ENCODE measurements at places on chromosomes 12 and 14.

- no peaks in the 10 kb centered on the region for H3K27me3 ChIP-seq
- H3K4me1 ChIP-seq = no peaks in the 10 kb centered on the region
- H3K27ac ChIP-seq = no peak overlapping the region
- DNase-seq = no peak
- no peaks in the 10 kb centered on the region for H3K36me3 ChIP-seq
These were observed 110.7 kb downstream of the KIF26A start for GRCh38 chr14:104249089-104249488.

DNA sequence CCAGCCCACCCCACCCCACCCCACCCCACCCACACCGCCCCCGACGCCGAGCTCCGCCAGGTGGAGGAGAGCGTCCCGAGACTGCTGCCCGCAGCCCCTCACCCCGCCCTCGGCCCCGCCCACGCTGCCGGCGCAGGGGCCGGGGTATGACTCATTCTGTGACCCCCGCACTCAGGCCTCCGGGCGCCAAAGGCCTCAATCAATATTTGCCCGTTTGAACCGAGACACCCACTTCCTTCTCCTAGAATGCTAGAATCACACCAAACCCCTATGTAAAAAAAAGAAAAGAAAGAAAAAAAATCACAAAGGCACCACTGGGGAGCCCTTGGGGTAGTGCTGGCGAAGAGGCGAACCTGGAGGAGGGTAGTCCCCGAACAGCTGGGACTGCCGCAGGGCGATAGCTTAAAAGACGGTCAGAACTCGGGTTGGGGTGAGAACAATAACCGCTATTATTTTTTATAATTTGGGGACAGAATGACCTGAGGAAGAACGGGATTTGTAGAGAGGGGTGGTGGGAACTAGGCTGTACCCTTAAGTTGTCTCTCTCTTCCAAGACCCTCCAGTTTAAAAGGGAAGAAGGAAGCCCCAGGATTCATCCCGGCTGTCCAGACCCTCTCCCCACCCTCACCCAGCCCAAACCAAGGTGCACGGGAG is 894 bp downstream of the KRT8 start:
- no peak overlapping the region for H3K4me3 ChIP-seq
- no peaks in the 10 kb centered on the region for H3K36me3 ChIP-seq
- no peak overlapping the region for H3K27ac ChIP-seq
- DNase-seq = no peak

DNA sequence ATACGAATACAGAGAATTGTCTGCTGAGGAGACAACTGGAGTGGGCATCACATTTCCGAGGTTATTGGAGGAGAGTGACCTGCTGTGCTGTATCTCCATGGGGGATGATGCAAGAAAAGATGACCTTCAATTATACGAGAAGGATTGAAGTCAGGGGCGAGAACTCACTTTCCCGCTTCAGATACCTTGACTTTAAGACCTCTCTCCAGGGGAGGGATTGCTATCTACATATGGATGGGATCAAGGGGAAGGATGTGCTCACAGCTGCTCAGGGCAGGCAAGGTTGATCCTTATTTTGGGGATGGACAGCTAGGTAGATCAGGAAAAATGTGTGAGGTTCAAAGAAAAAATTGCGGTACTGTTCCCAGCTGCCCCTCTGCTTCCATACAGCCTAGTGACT is 24.4 kb downstream of the NEUROD4 start:
- H3K4me1 ChIP-seq = no peaks in the 10 kb centered on the region
- no peak for DNase-seq
- H3K27me3 ChIP-seq = peaks cover 24% of the 10 kb centered on the region
- H3K36me3 ChIP-seq = no peaks in the 10 kb centered on the region

GRCh38 chr12:115000038-115000437 is 316.1 kb upstream of the TBX3 start:
- H3K4me1 ChIP-seq = no peaks in the 10 kb centered on the region
- no peak overlapping the region for H3K4me3 ChIP-seq
- no peak overlapping the region for H3K27ac ChIP-seq
- H3K27me3 ChIP-seq = no peaks in the 10 kb centered on the region
- DNase-seq = no peak
- no peaks in the 10 kb centered on the region for H3K36me3 ChIP-seq

DNA sequence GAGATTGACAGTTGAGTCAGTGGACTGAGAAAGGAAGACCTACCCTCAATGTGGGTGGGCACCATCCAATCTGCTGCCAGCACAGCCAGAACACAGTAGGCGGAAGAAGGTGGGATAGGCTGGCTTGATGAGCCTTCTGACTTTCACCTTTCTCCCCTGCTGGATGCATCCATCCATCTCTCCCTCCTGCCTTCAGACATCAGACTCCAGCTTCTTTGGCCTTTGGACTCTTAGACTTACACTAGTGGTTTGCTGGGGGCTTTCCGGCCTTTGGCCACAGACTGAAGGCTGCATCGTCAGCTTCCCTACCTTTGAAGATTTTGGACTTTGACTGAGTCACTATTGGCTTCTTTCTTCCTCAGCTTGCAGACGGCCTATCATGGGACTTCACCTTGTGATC is 456.5 kb upstream of the MIS18BP1 start:
- no peak overlapping the region for H3K4me3 ChIP-seq
- no peak overlapping the region for H3K27ac ChIP-seq
- no peaks in the 10 kb centered on the region for H3K36me3 ChIP-seq
- H3K4me1 ChIP-seq = no peaks in the 10 kb centered on the region
- H3K27me3 ChIP-seq = no peaks in the 10 kb centered on the region

DNA sequence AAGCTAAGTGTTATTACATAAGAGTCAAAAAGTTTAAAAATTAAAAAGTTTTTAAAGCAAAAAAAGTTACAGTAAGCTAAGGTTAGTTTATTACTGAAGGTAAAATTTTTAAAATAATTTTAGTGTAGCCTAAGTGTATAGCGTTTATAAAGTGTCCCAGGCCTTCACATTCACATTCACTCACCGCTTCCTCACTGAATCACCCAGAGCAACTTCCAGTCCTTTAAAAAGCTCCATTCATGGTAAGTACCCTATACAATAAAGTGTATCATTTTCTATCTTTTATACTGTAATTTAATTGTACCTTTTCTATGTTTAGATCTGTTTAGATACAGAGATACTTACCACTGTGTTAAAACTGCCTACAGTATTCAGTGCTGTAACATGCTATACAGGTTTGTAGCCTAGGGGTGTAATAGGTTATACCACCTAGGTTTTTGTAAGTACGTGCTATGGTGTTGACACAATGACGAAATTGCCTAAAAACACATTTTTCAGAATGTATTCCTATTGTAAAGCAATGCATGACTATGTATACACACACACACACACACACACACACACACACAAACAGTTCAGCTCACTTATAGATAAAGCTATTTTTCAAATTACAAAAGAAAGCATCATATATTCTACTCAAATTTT is 3.7 kb downstream of the CLEC14A start:
- H3K4me3 ChIP-seq = no peak overlapping the region
- no peaks in the 10 kb centered on the region for H3K27me3 ChIP-seq
- no peak for DNase-seq
- H3K4me1 ChIP-seq = no peaks in the 10 kb centered on the region

DNA sequence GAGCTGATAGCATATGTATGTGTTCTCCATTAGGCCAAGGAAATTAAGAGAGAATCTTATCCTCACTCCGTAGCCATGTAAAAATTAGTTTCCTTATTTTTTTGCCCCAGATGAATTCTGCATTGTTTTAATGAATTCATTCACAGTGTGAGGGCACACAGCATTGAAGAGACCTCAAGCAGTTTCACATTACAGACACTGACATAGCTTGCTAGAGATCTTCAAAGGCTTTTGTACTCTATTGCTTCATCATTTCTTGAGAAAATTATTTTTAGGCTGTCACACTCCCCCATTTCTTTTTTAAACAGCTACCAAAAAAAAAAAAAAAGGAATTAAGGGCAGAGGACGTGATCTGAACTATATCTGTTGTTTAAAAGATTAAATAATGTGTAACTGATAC is 251.1 kb downstream of the BCAT1 start:
- H3K27ac ChIP-seq = no peak overlapping the region
- DNase-seq = no peak
- H3K27me3 ChIP-seq = no peaks in the 10 kb centered on the region
- H3K4me1 ChIP-seq = no peaks in the 10 kb centered on the region

GRCh38 chr14:57274551-57274950 is 5.8 kb downstream of the AP5M1 start:
- H3K4me3 ChIP-seq = no peak overlapping the region
- peaks cover 28% of the 10 kb centered on the region for H3K4me1 ChIP-seq
- H3K27ac ChIP-seq = no peak overlapping the region

- H3K27ac ChIP-seq = no peak overlapping the region
- peaks cover 22% of the 10 kb centered on the region for H3K4me1 ChIP-seq
- no peak overlapping the region for H3K4me3 ChIP-seq
- no peaks in the 10 kb centered on the region for H3K36me3 ChIP-seq
These were observed 2.8 kb upstream of the FGF6 start for GRCh38 chr12:4448371-4448940.

- no peaks in the 10 kb centered on the region for H3K4me1 ChIP-seq
- no peak for DNase-seq
- H3K27me3 ChIP-seq = no peaks in the 10 kb centered on the region
- H3K36me3 ChIP-seq = peaks cover 63% of the 10 kb centered on the region
- H3K4me3 ChIP-seq = no peak overlapping the region
These were observed 154.3 kb downstream of the CEP83 start for GRCh38 chr12:94305130-94305957.

GRCh38 chr12:109764123-109764522 is 50.5 kb downstream of the FAM222A start:
- no peak overlapping the region for H3K4me3 ChIP-seq
- no peaks in the 10 kb centered on the region for H3K27me3 ChIP-seq
- no peaks in the 10 kb centered on the region for H3K4me1 ChIP-seq
- DNase-seq = no peak

- H3K4me1 ChIP-seq = no peaks in the 10 kb centered on the region
- H3K27ac ChIP-seq = no peak overlapping the region
- H3K36me3 ChIP-seq = no peaks in the 10 kb centered on the region
- no peaks in the 10 kb centered on the region for H3K27me3 ChIP-seq
- no peak overlapping the region for H3K4me3 ChIP-seq
These were observed 472.4 kb downstream of the ZFP36L1 start for GRCh38 chr14:68320495-68320894.

GRCh38 chr14:104932676-104933631 is 8.3 kb downstream of the PLD4 start:
- no peak overlapping the region for H3K27ac ChIP-seq
- H3K36me3 ChIP-seq = no peaks in the 10 kb centered on the region
- H3K4me3 ChIP-seq = no peak overlapping the region
- H3K27me3 ChIP-seq = peaks cover 22% of the 10 kb centered on the region

GRCh38 chr14:86357119-86357518 is 827.2 kb downstream of the FLRT2 start:
- H3K27ac ChIP-seq = peak overlapping the region; percentile 76
- H3K36me3 ChIP-seq = no peaks in the 10 kb centered on the region
- DNase-seq = no peak
- 0 out of 2 replicates have a peak overlapping the region, but pooled peaks have one; percentile 12 for H3K4me3 ChIP-seq

DNA sequence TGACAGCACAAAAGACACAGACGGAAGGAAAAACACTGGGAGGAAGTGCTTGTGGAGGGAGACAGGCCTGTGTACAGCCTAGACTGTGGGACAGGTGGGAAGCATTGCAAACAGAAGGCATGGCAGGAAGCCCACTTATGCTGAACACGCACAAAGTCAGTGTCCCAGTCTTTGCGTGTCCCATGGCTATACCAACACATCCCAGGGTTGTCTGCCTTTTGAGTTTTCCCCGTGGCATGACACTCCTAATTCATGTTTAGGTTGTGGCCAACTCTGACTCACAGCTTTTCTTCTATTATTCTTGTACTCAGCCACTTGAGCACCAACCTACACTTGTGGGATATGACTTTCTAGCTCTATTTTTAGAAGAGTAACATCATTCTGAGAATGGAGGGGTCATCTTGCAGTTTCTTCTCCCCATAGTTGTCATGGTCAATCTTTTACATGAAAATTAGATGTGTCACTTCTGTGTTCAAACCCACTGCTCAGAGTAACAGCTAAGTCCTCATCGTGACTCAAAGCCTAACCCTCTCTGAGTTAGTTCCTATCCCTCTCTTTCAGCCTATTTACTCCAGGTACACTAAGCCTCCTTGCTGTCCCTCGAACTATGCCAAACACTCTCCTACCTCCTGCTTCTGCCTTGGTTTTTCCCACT is 27.5 kb upstream of the JPH4 start:
- peaks cover 6% of the 10 kb centered on the region for H3K27me3 ChIP-seq
- peaks cover 15% of the 10 kb centered on the region for H3K4me1 ChIP-seq
- H3K27ac ChIP-seq = no peak overlapping the region
- H3K4me3 ChIP-seq = no peak overlapping the region
- no peak for DNase-seq
- H3K36me3 ChIP-seq = no peaks in the 10 kb centered on the region

All from DND-41 (cell line).